ENCODE measurements at places on chromosomes 11 and 22.

- DNase-seq: no peak
Measured at GRCh38 chr11:128694618-128695481, 978 bp downstream of the FLI1 start.

- DNase-seq: peak; percentile 3
Measured at GRCh38 chr11:66850588-66851238, 6.2 kb upstream of the LRFN4 start.

DNA sequence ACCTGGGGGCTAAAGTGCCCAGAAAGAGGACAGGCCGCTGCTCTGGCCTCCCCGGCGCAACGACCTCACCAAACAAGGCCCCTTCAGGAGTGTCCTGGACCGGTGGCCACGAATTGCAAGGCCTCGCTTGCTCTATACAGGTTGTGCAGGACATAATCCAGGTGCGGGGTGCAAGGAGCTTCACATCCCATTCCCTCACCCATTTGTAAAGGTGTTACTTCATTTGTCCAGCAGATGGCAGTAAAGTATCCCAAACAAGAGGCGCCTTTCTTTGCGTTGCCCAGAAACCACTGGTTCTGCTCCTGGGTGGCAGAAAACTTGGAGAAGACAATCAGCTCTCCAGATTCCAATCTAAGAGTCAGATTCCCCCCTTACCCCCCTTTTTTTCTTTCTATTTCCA lies 35.9 kb upstream of the PRDM11 start:
- DNase-seq: peak; percentile 91

DNA sequence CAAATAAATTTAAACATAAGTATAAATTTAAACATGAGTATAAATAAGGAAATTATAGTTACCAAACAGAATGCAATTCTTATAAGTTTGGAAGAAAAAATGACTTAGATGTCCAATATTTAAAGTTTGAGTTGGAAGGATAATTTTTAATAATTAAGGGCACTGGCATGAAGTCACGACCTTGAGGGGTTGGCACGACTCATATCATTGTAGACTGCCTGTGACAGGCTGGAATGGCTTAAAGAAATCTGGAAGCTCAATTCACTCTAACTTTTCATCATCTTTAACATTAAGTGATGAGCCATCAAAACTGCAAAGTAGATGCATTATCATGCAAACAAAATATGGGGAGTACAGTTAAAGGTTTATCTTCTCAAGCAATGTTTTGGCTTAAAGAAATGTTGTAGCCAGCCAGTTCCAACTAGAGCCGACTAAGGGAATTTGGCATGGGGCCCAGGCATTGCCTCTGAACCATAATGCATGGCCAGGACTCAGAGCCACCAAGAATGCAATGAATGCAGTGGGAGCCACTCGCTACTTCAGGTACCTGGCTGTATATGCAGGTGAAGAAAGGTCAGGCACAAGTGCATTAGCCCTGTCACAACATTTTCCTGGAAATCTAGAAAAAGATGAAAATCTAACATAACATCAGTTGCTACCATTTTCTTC lies 33.4 kb downstream of the PGR start:
- DNase-seq: no peak

- no peak for DNase-seq
Measured at GRCh38 chr22:35451592-35451991, 51.7 kb downstream of the MCM5 start.

All from T47D (cell line).